ENCODE measurements at places on chromosomes 1 and 21. TPM values are rescaled to one million over a fixed set of nuclear protein-coding genes. Genes with fewer than 3 reads are reported as not detected.

The CFHR3 gene
- 0.22 TPM for total RNA-seq

The PLEKHA6 gene
- 16.4 TPM for total RNA-seq

The CELA2B gene
- total RNA-seq = not detected

The ANKRD35 gene
- 0.42 TPM for total RNA-seq

The PAPPA2 gene
- total RNA-seq = 82.0 TPM

The FAM151A gene
- not detected for total RNA-seq

The SLC35F3 gene
- not detected for total RNA-seq

The SLAMF1 gene
- total RNA-seq = not detected

The RIMKLA gene
- 6.5 TPM for total RNA-seq

The NASP gene
- 34.6 TPM for total RNA-seq

The OR2C3 gene
- 0.29 TPM for total RNA-seq

The ZNF593OS gene
- total RNA-seq = 6.0 TPM

The MSTO1 gene
- 18.5 TPM for total RNA-seq

The IL22RA1 gene
- 0.22 TPM for total RNA-seq

The OR2T5 gene
- 0.21 TPM for total RNA-seq

Data from motor neuron (in vitro differentiated cells).